ENCODE measurements at places on chromosomes 13 and 19.

GRCh38 chr19:33659835-33660234 lies 38.1 kb downstream of the CHST8 start:
- no peak for DNase-seq

- no peak for DNase-seq
These were observed 18.5 kb downstream of the EPSTI1 start for GRCh38 chr13:42973581-42973980.

GRCh38 chr19:3785938-3786824 lies at the start of gene MATK:
Gene MATK, minus strand, starts transcription at chr19:3786381. Its CDS starts 1,246 bp downstream, at chr19:3785135.
- no peak for DNase-seq

DNA sequence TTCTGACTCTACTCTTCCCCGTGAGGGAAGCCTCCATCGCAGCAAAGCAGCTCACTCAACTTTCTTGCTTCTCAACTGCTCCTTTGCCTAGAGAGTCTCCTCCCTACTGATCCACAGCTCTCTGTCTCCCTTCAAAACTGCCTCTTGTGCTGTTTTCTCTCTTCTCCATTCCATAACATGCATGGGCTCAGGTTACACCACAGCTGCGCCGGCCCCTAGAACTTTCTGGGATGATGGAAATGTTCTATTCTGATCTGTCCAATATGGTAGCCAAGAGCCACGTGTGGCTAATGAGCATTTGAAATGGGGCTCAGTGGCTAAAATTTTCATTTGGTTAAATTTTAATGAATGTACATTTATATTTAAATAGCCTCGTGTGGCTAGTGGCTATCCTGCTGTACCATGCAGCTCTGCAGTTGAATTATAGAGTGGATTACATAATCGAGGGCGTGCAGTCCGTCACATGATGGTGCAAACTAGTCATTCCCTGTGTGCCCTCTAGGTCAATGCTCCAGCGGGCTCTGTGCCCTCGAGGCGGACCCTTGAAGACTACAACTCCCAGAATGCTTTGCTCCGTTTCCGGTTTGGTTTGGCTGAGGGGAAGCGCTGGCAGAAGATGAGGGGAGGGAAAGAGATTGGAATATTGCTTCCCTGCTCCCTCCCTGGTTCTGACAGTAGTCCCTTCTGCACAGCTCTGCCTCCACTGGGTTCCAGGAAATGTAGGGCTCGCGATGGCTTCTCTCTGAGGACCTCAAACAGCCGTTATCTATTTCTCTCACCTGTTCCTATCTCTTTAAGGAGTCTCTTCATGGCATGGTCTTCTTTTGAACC lies 109.8 kb downstream of the CACNA1A start:
- DNase-seq, result no peak

DNA sequence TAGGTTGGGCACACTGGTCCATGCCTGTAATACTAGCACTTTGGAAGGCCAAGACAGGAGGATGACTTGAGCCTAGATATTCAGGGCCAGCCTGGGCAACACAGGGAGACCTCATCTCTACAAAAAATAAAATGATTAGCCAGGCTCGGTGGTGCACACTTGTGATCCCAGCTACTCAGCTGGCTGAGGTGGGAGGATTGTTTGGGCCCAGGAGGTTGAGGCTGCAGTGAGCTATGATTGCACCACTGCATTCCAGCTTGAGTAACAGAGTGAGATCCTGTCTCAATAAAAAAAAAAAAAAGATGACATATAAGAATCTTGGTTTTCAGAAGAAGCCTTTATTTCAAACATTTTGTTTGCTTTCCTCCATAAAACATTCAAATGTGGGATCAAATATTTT lies 178.0 kb downstream of the LIG4 start:
- DNase-seq, result no peak

- no peak for DNase-seq
These were observed 74.8 kb upstream of the STK24 start for GRCh38 chr13:98651744-98652143.

- peak; percentile 65 for DNase-seq
These were observed 5.7 kb downstream of the REX1BD start for GRCh38 chr19:18594096-18594823.

DNA sequence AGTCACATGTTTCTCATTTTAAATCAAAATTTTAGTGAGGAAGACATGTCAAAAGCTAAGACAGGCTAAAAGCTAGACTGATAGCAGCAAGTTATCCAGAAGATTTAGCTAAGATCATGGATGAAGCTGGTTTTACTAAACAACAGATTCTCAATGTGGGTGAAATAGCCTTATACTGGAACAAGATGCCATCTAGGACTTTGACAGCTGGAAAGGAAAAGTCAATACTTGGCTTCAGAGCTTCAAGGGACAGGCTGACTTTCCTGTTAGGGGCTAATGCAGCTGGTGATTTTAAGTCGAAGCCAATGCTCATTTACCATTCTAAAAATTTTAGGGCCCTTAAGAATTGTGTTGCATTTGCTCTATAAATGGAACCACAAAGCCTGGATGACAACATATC lies 455.3 kb upstream of the SLC10A2 start:
- DNase-seq, result no peak

Measured in left renal pelvis (tissue), 4 donors.